ENCODE measurements at places on chromosomes 3 and 15.

- no peaks in the 10 kb centered on the region for H3K27me3 ChIP-seq
- no peak overlapping the region for H3K27ac ChIP-seq
- no peak overlapping the region for H3K4me3 ChIP-seq
- no peaks in the 10 kb centered on the region for H3K4me1 ChIP-seq
- no peak for DNase-seq
- no peaks in the 10 kb centered on the region for H3K36me3 ChIP-seq
Observed at GRCh38 chr15:37891766-37892368, 42.6 kb upstream of the TMCO5A start.

DNA sequence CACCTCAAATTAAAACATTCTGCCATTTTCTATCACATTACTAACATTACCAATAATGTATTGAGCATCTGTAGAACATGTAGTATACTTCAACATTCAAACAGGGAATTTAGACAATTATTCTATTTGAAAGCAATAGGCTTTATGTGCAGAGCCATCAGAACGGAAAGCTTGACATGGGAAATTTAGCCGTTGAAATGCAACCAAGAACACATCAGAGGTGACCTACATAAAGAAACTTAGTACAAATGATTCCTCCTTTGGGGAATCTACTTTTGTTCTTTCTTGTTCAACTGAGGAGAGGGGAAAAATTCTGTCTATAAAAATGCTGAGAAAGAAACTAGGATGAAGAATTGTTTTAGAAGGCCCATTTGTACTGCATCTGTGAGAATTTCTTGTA is 38.6 kb upstream of the RBMS3 start:
- no peaks in the 10 kb centered on the region for H3K27me3 ChIP-seq
- H3K27ac ChIP-seq: no peak overlapping the region
- H3K36me3 ChIP-seq: no peaks in the 10 kb centered on the region
- H3K4me3 ChIP-seq: no peak overlapping the region

DNA sequence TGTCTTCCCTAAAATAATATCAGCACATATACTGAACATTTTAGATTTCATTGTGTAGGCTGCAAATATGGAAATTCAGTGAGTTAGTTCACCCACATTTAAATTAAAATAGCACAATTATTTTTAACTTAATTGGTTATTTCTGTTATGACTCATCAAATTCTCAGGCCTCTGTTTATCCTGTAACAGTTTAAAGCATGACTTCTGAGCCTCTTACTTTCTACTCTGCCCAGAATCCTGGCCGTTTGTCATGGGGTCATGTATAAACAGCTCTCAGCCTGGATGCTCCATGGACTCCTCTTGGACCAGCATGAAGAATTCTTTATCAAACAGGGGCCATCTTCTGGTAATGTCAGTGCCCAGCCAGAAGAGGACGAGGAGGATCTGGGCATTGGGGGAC is 12.2 kb downstream of the TUBGCP4 start:
- no peak overlapping the region for H3K4me3 ChIP-seq
- H3K4me1 ChIP-seq: no peaks in the 10 kb centered on the region
- H3K27ac ChIP-seq: no peak overlapping the region
- no peaks in the 10 kb centered on the region for H3K36me3 ChIP-seq
- no peak for DNase-seq
- no peaks in the 10 kb centered on the region for H3K27me3 ChIP-seq

GRCh38 chr3:171026597-171027293 is at the start of gene SLC2A2:
Gene SLC2A2 (minus strand): TSS chr3:171026720. CDS start chr3:171026670, 50 bp downstream.
- no peak for DNase-seq
- no peaks in the 10 kb centered on the region for H3K27me3 ChIP-seq
- no peak within 1 kb of the TSS for H3K4me3 ChIP-seq

Data from pancreas (tissue), 10 donors.